HT1080 (cell line): ENCODE measurements at places on chromosomes 5 and 9. TPM values are rescaled to one million over a fixed set of nuclear protein-coding genes. Genes with fewer than 3 reads are reported as not detected.

GRCh38 chr9:78806492-78807160, 509.7 kb downstream of the PSAT1 start:
- no peak for DNase-seq

GRCh38 chr9:90943341-90943740, 141.7 kb downstream of the SYK start:
- DNase-seq, result no peak

DNA sequence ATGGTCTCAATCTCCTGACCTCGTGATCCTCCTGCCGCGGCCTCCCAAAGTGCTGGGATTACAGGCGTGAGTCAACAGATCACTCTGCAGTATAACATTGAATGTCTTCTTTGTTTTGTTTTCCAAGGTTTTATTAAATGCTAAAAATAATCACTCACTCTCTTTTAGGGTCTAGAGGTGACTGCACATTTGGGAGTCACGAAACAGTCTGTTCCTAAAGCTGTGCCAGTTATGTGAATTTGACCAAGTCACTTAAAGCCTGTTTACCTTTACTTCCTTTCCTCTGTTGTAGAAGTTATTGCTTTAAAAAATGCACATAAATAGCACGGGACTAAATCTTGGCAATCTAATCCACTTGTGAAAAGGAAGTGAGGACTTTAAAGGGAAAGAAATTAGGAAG, 304.9 kb upstream of the PTGER4 start:
- DNase-seq, result no peak

DNA sequence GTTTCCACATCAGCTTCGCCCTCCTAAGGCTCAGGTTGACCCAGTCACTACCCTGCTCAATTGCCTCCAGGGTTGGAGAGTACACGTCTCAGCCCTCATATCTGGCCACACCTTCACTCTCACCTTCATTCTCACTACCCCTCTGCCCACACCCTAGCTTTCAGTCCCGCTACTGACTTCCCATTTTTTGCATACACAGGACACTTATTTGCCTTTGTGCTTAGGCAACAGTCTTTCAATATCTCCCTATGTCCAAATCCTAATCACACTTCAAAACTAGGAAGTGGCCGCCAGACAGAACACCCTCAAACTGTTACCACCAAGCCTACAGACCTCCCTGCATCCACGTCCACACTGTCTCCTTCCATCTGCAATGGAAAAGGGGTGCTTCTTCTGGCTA, 10.9 kb downstream of the MCTP1 start:
- DNase-seq, result no peak

- no peak for DNase-seq
These were observed 294.0 kb downstream of the SEC61B start for GRCh38 chr9:99515895-99516656.

- no peak for DNase-seq
These were observed 30.2 kb downstream of the CACNA1B start for GRCh38 chr9:137907776-137908175.

- DNase-seq, result peak; percentile 66
These were observed 14.8 kb downstream of the SUB1 start for GRCh38 chr5:32600054-32600622.

GRCh38 chr9:138048184-138048583, 170.6 kb downstream of the CACNA1B start:
- DNase-seq, result no peak

- DNase-seq, result no peak
These were observed 12.6 kb downstream of the LMBRD2 start for GRCh38 chr5:36138900-36139683.

DNA sequence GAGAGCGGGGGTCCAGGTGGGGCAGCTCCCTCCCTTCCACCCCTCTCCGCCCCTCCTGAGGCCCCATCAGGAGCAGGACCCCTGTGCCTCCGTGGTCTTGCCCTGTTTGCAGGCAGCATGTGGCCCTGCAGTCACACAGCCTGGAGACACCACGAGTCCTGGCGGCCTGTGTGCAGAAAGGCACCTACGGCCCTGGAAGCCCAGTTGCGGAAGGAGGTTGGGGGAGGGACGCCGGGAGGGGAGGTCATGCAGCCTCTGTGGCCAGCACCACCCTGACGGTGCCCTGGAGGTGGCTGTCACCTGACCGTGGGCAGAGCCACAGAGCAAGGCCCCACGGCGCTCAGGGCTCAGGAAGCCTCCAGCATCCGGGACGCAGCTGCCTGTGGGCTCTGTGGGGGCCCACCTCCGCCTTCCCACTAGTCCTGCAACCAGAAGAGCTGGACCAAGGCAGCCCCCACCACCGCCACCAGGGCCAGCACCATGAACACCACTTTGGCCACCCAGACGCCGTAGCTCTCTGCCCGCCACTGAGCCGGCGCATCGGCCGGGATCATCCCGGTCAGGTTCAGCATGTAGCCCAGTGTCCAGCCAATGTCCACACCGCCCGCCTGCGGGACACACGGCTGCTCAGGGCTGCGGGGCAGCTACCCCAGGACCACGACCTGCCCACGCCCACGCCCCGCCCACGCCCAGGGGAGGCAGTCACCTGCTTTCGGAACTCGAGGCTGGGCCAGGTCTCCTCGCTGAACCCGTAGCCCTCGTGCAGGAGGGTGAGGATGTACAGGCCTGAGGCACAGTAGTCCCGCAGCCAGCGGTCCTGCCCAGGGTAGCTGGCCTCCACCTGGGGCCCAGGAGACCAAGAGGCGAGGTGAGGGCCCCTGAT, 6.4 kb downstream of the ENTPD8 start:
- no peak for DNase-seq

Gene PPP3R2
- total RNA-seq, result not detected in 2 replicates

Gene STKLD1
- not detected in 2 replicates for total RNA-seq

Gene FGFR4
- total RNA-seq, result 2.2 and 3.4 TPM in 2 replicates

Gene AK8
- not detected in 2 replicates for total RNA-seq

Gene TRIM7
- total RNA-seq, result 12.6 and 15.4 TPM in 2 replicates

Gene OR13C5
- not detected in 2 replicates for total RNA-seq

Gene ESM1
- 27.1 and 27.7 TPM in 2 replicates for total RNA-seq
